ENCODE measurements at places on chromosomes 7 and 10. TPM values are rescaled to one million over a fixed set of nuclear protein-coding genes. Genes with fewer than 3 reads are reported as not detected.
A peak's percentile ranks its signal among the peaks of the same experiment; 100 is the strongest.

DNA sequence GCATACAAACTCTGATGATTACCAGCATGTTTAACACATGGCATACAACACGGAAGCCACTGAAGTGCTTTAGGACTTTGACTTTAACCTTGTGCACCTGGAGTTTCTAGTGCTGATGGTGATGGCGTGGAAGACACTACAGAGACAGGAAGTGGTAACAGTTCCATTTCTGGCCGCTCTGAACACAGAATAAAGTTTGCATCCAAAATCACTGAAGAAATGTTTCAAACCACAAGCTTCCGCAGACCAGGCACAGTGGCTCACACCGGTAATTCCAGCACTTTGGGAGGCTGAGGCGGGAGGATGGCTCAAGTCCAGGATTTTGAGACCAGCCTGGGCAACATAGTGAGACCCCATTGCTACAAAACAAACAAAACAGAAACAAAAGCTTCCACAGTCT, 40.3 kb upstream of the TNPO3 start:
- DNase-seq: peak; percentile 61

- no peak for DNase-seq
Observed at GRCh38 chr10:132328738-132329137, 3.3 kb upstream of the LRRC27 start.

DNA sequence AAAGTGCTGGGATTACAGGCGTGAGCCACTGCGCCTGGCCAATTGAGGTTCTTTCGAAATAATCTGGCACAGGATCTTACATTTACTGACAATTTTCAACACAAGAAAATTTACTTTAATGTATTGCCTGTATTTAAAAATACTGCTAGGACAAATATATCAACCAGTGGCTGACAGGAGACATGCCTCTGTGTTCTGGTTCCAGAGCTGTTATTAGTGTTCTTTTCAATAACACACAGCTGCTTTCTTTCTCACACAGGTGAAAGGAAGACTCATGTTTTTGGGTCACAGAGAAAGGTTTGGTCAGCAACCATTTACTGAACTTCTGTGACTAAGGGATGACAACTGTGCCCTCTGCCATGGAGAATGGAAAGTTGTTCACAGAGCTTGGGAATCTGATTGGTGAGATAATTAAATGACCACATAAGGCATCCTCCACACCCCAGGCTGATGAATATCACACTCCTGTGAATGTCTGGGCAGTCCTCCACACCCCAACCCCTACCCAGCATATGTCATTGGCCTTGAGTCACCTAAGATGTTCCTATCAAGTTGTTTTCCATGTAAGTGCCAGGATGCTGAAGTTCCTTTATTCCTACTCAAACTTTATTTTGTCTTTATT, 180.1 kb downstream of the RAPGEF5 start:
- DNase-seq: no peak

The TAC1 gene
- total RNA-seq: 2.1 TPM

Measured in Peyer's patch (tissue), 4 donors.